ENCODE measurements at places on chromosomes 4 and X.

DNA sequence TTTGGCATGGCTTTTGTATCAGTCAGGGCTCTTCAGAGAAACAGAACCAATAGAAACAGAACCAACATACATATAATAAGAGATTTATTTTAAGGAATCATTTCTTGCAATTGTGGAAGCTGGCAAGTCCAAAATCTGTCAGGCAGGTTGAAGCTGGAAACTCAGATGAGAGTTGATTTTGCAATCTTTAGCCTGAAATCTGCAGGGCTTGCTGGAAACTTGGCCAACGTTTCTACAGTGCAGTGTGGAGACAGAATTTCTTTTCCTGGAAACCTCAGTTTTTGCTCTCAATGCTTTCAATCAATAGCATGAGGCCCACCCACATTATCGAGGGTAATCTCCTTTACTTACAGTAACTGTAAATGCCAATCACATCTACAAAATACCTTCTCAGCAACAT is 45.4 kb downstream of the COMMD8 start:
- no peak for DNase-seq

- DNase-seq: no peak
Observed at GRCh38 chr4:81378386-81378785, 93.3 kb downstream of the RASGEF1B start.

DNA sequence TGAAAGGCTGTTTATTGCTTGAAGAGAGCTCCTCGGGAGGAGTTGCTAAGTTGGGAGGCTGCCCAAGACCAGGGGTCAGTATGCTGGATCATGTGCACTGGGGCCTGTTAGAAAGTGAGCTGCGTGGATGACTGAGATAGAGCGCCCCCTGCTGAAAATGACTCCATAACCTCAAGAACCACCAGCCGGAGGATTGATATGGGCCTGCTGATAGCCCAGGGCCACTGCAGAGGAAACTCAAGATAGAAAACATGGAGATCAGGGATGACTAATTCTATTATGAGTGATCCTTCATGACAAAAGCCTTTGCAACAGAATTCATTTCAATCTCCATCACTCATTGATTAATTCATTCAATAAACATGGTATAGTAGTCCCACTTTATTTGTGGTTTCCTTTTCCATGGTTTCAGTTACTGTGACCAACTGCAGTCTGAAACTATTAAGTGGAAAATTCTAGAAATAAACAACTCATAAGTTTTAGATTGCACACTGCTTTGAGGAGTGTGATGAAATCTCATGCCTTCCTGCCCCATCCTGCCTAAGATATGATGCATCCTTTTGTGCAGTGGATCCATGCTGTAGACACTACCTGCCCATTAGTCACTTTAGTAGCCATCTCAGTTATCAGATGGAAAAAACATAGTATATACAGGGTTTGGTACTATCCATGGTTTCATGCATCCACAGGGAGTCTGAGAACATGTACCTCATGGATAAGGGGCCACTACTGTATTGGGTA is 126.7 kb upstream of the MBNL3 start:
- peak; percentile 29 for DNase-seq

DNA sequence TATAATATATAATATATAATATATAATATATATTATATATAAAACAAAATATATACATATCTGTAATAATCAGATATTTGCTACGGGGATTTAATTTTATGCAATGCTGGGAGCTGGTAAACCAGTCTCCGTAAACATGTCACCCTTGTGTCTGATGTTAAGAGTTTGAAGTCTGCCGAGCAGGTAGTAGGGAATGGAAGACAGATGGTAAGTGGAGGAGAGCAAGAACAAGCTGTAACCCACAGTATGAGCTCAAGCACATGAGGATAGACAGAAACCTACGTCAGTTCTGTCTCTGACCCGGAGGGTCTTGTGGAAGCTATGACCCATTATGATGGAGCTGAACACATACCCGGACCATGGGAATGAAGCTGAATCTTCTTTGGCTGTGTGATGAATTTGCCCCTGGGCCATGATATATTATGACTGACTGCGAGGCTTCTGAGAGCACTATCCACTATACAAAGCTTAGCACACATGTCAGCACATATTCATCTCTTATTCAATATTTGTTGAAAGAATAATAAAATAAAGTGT is 46.2 kb downstream of the TIGD2 start:
- DNase-seq: no peak

GRCh38 chr4:78439328-78439727 is 112.2 kb upstream of the ANXA3 start:
- DNase-seq: no peak

GRCh38 chrX:119427024-119427794 is 28.1 kb downstream of the SLC25A43 start:
- no peak for DNase-seq

DNA sequence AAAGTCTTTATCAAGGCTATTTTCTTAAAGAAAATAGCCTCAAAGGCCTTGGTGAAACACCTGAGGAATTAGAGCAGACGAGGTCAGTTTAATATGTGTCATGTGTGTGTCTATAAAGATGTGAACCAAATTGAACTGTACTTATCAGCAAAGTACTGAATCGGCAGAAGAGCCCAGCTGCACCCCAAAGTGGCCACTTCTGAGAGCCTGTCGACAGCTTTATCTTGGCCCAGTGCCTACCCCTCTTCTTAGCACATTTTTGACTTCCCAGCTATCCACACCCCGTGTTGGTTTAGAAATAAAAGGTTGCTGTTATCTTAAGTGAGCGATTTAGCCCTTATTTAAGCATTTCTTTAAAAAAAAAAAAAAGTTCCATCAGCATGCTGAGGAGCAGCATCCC is 329.7 kb downstream of the FBXW7 start:
- DNase-seq: no peak

All from NCI-H1694 (cell line).